ENCODE measurements at places on chromosomes 1 and 21.

GRCh38 chr1:52601991-52602855 is at the start of gene GPX7:
Gene GPX7, plus strand, starts transcription at chr1:52602371. Its CDS starts 39 bp downstream, at chr1:52602410.
- peak; percentile 69 for DNase-seq

GRCh38 chr1:167122568-167122967 is 28.7 kb downstream of the STYXL2 start:
- no peak for DNase-seq

DNA sequence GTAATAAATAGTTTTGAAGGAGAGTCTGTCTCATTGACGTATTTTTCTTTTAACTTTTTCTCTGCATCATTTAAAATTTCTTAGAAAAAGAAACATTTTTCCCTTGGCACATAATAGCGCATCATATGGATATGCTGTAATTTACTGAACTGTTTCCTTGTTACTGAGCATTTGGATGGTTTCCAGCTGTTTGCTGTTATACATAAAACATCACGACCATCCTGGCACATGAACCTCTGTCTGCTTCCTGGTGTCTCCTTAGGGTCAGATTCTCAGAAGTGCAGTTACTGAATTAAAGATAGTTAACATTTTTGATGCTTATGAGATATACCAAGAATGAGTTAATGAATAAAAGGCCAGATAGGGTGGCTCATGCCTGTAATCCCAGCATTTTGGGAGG is 67.2 kb downstream of the BACE2 start:
- no peak for DNase-seq

GRCh38 chr1:25581764-25582163 is 34.8 kb upstream of the MAN1C1 start:
- no peak for DNase-seq

DNA sequence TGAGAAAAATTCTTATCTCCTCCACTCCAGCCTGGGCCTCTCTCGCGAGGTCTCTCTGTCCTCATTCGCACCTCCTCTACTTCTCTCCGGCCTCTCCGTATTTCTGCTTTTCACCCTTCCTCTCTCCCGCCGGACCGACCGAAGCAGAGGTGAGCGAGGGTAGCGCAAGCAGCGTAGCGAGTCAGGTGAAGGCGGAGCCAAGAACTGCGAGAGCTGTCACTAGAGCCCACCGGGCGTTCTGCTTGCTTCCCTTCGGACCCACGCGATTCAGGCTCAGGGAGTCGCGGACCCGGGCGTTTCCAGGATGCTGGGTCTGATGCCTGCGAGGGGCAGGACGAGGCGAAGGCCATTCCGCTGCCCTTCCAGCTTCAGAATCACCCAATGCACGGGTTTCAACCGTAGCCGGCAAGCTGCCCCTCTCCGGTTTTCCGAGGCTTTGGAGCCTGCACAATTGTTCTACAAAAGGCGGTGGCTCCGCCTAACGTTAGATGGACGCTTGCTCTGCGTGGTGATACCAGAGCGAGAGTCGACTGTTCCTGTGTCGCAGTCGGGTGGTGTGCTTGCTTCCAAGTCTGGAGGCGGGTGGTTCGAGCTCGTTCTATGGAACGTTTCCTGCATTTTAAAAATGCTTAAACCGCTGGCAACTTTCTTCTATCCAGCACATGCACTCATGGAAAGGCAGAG is 310.2 kb downstream of the FAM72C start:
- DNase-seq = no peak

DNA sequence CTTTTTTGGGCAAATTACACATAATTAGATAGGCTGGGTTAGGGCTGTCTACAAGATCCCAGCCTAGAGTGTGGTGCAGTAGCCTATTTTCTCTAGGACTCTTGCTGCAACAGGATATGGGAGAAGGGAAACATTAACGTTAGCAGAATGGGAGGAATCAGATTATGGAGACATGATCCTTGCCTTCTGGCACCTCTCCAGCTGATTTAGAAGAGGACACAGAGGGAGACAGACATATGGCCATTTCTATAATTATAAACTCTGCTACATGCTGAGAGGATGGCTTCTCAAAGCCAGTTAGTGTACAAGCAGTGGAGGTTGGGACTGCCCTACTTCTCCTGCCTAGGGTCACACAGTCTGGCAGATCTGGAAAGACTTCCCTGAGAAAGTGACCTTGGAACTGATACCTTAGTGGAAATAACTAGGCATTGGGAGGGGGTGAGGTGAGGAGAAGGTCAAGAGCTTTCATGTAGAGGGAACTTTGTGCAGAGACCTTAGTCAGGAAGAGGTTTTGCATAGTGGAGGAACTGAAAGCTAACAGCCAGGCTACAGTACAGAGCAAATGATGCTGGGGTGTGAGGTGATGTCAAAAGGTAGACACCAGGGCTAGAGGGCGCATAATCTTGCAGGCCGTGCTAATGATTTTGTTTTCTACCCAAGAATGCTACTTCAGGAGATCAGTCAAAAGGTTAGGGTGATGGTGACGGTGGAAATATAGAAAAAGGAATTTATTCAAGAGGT is 1.2 kb upstream of the CD1D start:
- peak; percentile 40 for DNase-seq

DNA sequence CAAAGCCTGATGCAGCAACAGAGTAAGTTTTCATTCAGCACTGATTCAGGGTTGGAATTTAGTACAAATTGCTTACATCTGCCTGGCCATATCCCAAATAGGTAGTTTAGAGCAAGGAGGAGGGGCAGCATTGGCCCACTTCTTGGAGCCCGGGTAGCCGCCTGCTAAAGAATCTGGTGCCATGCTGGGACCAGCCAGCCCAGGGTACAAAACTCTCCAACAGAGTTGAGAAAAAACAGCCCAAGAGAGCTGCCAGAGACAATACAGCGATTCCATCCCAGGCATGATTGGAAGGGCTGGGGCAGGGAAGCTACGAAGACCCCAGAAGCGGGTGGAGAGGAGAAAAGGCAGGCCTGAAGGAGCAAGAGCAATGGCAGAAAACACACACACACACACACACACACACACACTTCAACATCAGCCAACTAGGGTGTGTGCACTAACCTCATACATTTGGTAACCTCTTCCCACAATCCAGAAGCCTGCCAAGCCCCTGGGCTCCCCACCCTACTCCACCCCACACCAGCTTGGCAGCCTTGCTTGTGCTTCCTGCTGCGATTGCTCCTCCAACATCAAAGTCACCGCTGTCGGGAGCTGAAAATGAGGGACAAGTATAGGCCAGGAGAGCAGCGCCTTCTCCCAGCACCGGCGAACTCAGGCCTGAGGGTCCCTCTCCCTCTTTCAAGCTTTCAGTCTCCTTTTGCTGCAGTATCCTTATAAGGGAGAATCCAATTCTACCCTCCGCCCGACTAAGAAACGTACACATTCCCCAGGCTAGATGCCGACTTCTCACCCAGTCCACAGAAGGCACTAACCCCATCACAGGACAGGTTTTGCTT is 1.2 kb downstream of the PIK3C2B start:
- DNase-seq = no peak

- DNase-seq = no peak
Measured at GRCh38 chr21:38479641-38480525, 18.4 kb downstream of the ERG start.

DNA sequence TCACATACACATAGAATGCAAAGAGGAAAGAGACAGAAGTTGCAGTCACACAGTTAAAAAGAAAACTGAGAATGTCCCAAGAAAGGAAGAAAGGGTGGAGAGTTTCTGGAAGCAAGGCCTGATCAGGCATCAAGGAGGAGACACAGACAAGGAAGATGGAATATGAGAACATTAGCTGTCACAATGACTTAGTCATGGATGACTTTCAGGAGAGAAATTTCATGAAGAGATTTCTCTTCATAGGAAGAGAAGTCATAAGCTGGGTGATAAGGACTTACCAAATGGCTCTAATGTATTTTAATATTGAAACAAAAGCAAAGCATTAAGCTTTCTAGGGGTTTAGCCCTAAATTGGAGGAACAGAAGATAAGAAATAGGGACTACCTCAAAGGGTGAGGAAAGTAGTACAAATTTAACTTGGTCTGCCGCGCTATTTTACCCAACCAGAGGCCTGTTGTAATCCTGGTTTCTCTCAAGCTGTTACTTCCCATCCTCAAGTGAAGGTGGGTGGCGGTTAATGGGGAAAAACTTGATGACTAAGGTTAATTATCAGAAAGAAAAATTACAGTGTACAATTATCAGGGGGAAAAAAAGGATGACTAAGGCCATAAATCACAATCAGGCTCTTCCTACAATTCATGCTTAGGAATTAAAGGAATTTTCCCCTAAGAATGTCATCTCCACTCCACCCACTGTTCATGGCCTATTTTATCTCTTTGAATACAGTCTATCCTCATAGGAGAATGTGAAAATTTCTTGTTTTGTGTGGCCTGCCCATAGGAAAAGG is 93.9 kb upstream of the ADGRL2 start:
- DNase-seq = no peak

- no peak for DNase-seq
Measured at GRCh38 chr1:23627069-23627735, 64.4 kb upstream of the RPL11 start.

GRCh38 chr1:167227934-167228378 is 7.3 kb downstream of the POU2F1 start:
- DNase-seq = no peak

DNA sequence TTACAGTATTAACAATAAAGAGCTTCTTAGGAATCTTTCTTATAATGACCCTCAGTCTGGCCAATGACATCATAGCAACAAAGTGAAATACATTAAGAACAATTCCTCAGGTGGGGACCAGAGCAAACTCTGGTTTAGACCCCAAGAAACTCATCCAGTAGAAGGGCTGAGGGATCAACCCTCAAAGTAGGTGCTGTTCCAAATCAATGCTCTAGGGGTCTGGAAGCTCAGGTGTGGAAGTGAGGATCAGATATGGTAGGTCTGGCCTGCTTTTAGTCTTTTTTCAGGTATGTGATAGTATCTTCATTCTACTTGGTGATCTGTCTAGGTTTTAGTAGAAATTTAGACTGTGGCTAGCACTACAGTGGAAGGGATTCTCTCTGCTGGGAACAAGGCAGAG is 291.7 kb downstream of the PDE4B start:
- no peak for DNase-seq

GRCh38 chr1:119410961-119411360 is 4.0 kb upstream of the HSD3B2 start:
- no peak for DNase-seq

DNA sequence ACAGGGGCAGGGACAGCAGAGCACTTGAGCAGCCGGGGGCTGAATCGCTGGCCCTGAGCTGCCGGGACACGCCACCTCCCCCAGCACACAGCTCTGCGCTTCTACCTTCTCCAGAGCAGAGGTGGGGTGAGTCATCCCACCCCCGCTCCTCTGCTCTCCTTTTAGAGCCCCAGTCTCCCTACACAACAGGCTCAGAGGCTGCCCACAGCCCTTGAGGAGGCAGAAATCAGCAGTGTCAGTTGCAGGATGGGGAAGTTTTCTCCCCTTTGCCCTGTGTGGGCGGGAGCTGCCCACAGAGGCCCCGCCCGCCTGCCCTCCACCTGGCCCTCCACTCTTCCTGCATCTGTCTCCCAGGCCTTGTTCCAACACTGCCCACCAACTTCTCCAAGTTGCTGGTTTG is 94.6 kb downstream of the STUM start:
- DNase-seq = peak; percentile 60

- no peak for DNase-seq
Measured at GRCh38 chr1:164709541-164710278, 150.7 kb downstream of the PBX1 start.

GRCh38 chr1:115911294-115911693 is 65.0 kb upstream of the SLC22A15 start:
- DNase-seq = no peak

GRCh38 chr1:34478515-34479076 is 276.3 kb upstream of the GJB5 start:
- DNase-seq = no peak

DNA sequence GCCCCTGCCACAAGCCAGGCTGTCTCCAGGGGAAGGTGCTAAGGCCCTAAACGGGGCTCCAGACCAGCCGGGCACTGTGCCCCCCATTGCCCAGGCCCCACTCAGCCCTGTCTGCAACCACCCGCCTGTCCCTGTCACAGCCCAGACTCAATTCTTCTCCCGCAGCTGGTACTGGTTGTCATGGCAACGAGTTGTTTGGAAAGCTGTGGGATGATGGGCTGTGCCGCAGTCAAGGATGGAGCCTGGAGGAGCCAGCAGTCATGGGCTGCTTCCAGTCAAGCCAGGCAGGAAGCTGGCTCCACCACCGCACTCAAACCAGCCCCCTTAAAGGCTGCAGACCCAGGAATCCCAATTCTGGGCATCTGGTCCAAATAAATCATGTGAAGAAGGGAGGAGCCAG is 4.2 kb downstream of the SPOCD1 start:
- no peak for DNase-seq

DNA sequence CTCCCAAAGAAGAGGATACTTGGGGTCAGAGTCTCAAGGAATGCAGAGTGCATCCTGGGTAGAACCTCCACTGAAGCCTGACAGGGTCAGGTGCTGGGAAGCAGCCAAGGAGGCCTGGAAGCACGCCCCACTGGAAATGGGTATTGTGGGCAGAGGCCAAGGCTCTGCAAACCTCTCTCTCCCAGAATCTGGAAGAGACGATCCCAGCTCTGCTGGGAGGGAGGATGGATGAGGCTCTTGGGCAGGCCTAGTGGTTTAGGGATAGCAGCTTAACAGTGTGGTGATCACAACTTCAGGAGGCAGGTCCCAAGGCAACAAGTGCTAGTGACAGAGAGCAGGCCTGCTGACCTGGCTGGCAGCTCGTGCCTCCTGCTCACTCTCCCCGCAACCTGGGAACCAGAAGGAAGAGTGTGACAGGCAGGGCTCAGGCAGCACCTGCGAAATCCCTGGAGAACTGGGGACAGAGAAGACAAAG is 641.0 kb downstream of the PLPP3 start:
- no peak for DNase-seq

DNA sequence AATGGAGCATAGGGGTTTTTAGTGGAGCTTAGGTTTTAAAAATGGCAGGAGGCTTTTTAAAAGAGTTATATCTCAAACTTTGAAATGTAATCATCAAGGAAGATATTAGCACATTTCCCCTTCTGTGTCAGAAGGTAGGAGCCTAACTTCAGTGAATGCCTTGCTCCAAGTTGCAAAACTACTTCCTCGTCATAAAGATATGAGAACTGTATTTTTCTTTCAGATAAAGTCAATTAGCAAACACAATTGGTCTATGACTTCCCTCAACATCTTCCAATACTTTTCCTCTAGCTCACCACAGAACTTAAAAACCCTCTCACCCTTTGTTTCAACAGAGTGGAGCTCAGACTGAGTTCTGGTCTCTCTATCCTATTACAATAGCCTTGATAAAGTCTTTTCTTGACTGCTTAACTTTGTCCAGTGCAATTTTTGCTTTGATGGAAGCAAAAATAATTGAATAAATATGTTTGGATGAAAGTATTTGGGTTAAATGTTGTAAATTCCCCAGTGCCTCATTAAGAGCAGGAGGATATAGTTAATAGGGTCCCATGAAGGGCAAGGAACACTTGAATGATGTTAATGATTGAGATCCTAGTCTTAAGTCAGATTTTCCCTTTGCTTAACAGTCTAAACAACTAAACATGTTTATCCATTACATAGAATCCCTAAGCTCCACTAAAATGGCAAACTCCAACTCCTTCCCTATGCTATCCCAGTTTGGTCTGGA is 58.9 kb downstream of the TNFSF18 start:
- no peak for DNase-seq

DNA sequence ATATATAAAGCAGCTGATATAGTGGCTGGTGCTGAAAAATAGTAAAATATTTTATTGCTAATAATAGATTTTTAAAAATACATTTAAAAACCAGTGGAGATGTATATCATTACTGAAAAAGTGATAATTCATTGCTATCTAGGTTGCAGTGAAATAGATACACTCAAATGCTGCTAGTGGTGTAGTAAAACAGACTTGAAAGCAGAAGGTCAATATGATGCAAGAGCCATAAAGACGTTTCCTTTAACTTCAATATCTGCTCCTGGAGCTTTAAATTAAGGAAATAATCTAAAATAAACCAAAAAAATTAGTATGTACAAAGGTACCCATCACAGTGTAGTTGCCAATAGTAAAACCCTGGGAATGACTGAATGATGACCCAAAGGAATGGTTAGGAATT is 26.2 kb downstream of the RHEX start:
- no peak for DNase-seq

Measured in GM19239 (cell line).